ENCODE measurements at places on chromosomes 16 and 17. TPM values are rescaled to one million over a fixed set of nuclear protein-coding genes. Genes with fewer than 3 reads are reported as not detected.

GRCh38 chr17:42002175-42002791 is 15.0 kb downstream of the DNAJC7 start:
- no peak for DNase-seq

- no peak for DNase-seq
Observed at GRCh38 chr16:57687363-57687929, 7.2 kb upstream of the DRC7 start.

- DNase-seq, result no peak
Observed at GRCh38 chr17:35176897-35177296, 17.3 kb downstream of the SLC35G3 start.

The BRCA1 gene
- 40.8 TPM for total RNA-seq

The TSPOAP1 gene
- not detected for total RNA-seq

The CD300LG gene
- total RNA-seq, result not detected

Data from stomach (tissue), 19 donors.